ENCODE measurements at places on chromosomes 3 and 15. TPM values are rescaled to one million over a fixed set of nuclear protein-coding genes. Genes with fewer than 3 reads are reported as not detected.

GOLGA8A gene
- total RNA-seq = 46.0 TPM

C3orf20 gene
- total RNA-seq = 0.13 TPM

SEMA3G gene
- 175 TPM for total RNA-seq

- no peak overlapping the region for H3K4me3 ChIP-seq
- peaks cover 2% of the 10 kb centered on the region for H3K4me1 ChIP-seq
- H3K27me3 ChIP-seq = peaks cover 4% of the 10 kb centered on the region
- peaks cover 4% of the 10 kb centered on the region for H3K36me3 ChIP-seq
Measured at GRCh38 chr3:52181543-52181942, 16.4 kb upstream of the ALAS1 start.

DNA sequence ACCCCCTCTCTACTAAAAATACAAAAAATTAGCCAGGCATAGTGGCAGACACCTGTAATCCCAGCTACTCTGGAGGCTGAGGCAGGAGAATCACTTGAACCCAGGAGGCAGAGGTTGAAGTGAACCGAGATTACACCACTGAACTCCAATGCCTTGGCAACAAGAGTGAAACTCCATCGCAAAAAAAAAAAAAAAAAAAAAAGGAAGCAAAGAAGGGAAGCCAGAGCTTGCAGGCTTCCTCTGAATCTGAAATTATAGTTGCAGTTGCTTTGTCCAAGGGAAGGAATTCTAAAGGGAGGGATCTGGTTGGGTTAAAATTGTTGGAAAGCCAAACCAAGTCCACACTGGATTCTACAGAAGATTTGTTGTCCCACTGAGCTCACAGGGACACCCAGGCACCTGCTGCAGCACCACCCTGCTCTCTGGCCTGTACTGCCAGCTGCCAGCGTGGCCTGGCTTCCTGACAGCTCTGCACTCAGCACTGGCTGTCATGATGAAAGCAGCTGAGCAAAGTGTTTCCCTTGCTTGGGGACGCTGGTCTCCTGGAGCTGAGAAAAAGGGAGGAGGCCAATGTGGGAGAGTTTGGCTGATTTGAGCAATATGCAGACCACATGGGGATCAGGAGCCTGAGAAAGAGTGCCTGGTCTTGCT, 88.8 kb upstream of the HES1 start:
- peaks cover 5% of the 10 kb centered on the region for H3K27me3 ChIP-seq
- no peak overlapping the region for H3K4me3 ChIP-seq
- no peak for DNase-seq
- no peaks in the 10 kb centered on the region for H3K36me3 ChIP-seq

DNA sequence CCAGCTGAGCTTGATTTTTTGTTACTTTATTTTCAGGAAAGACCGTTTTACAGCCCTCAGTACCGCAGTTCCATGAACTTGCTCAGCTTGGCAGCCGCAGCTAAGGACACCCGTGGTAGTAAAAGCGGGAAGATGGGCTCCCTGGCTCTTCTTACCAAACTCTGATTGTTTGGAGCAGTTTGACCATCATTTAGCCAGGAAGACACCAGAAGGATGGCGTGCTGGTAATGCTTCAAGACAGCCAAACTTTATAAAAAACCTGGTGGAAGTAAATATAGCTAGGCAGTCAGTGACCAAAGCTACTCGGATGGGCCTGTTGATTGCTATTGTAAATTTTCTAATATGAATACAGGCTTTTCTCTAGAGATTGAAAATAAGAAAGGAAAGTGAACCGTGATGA, 28.9 kb downstream of the POLR2M start:
- no peak overlapping the region for H3K27ac ChIP-seq
- no peaks in the 10 kb centered on the region for H3K4me1 ChIP-seq
- no peaks in the 10 kb centered on the region for H3K27me3 ChIP-seq
- H3K36me3 ChIP-seq = no peaks in the 10 kb centered on the region
- DNase-seq = no peak

GRCh38 chr3:111352585-111352984, 189.4 kb upstream of the CD96 start:
- no peak for DNase-seq
- H3K4me1 ChIP-seq = no peaks in the 10 kb centered on the region
- H3K36me3 ChIP-seq = no peaks in the 10 kb centered on the region
- H3K4me3 ChIP-seq = no peak overlapping the region

DNA sequence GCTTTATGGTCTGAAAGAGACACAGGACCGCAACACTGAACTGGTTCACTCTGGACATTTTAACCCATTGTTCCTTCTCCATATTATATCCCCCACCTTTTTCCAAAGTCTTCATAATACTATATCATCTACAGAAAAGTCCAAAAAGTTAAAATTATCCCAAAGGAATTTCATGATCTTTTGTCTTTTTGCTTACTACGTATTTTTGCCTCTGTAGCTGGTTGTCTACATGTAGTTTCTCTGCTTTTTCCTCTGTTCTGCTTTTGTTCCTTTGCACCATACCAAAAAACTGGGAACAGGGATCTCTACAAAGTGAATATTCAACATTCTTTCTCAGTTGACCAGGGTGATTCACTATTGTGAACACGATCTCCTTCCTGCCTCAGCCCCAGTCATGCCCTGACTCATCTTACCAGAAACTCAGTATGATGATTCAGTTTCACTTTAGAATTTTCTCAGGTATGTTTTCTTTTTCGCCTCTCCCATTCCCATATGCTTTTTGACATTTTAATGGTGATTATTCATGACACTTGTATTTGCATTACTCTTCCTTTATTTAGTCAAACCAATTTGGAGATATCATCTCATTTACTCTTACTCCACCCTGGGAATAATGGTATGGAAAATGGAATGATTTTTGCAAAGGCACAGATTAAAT, 14.5 kb downstream of the EMC4 start:
- H3K4me3 ChIP-seq = peak overlapping the region; percentile 20
- peaks cover 10% of the 10 kb centered on the region for H3K36me3 ChIP-seq
- H3K27ac ChIP-seq = peak overlapping the region; percentile 69
- no peak for DNase-seq
- H3K27me3 ChIP-seq = peaks cover 4% of the 10 kb centered on the region

- no peak for DNase-seq
- no peak overlapping the region for H3K4me3 ChIP-seq
- no peaks in the 10 kb centered on the region for H3K27me3 ChIP-seq
- H3K27ac ChIP-seq = peak overlapping the region; percentile 2
- H3K36me3 ChIP-seq = peaks cover 9% of the 10 kb centered on the region
Measured at GRCh38 chr3:188916934-188917401, 254.8 kb upstream of the TPRG1 start.
